ENCODE measurements at places on chromosomes 1 and 21. TPM values are rescaled to one million over a fixed set of nuclear protein-coding genes. Genes with fewer than 3 reads are reported as not detected.

The SLC9C2 gene
- total RNA-seq, result not detected

The SPRR4 gene
- not detected for total RNA-seq

The SRM gene
- 28.5 TPM for total RNA-seq

The TNNI3K gene
- total RNA-seq, result 6.9 TPM

The NPPB gene
- not detected for total RNA-seq

Data from sigmoid colon (tissue), 7 donors.